Stimulated activated CD8-positive, alpha-beta memory T cell treated with anti-CD3 and anti-CD28 coated beads, Interleukin-4, amount 100 ng/mL, for 24 hours (primary cell): ENCODE measurements at places on chromosomes 13 and 19.

- DNase-seq = no peak
These were observed 17.8 kb downstream of the COL4A1 start for GRCh38 chr13:110289174-110289573.

- DNase-seq = no peak
These were observed 31.0 kb downstream of the SLAIN1 start for GRCh38 chr13:77728265-77729125.

DNA sequence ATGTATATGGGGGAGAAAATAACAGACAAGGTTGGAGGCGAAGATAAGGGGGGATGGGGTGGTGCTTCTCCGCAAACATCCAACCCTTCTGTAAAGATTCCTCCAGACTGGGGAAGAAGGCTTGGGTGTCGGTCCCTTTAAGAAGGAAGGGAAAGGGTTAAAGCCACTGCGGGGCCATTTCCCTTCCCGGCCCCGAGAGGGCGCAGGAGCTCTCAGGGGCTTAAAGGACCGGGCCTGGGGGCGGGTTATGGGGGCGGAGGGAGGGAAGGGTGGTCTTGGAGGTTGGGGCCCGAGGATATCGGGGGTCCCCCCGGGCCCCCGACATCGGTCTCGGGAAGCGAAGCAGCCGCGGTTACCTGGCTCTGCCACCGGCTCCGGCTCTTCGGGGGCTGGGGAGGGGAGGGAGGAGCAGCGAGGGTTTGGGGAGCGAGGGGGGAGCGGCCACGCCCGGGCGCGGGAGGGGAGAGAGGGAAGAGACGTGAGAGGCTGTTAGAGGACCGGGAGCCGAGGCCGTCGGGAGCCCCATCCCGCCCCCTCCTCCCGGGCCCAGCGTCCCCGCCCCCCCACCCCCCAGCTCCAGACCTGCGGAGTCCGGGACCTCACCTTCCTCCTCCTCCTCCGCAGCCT lies 2.8 kb downstream of the TNNT1 start:
- DNase-seq = no peak

GRCh38 chr13:113785051-113786010 lies 26.3 kb downstream of the TMEM255B start:
- DNase-seq = no peak

- DNase-seq = no peak
These were observed 1.8 kb upstream of the NOVA2 start for GRCh38 chr19:45975306-45976070.

DNA sequence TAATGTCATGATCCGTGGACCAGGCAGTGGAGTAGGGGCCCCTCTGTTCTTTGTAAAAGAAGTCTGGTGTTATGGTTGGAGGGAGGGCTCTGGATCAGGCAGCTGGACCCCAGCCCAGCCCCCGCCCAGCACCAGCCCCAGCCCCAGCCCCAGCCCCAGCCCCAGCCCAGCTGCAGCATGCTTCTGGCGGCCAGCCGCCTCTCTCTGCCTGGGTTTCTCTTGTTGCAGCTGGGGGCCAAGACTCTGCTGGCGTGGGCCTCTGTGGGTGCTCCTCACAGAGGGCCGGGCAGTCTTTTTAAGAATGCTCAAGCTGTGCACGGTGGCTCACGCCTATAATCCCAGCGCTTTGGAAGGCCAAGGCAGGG lies 17.9 kb downstream of the DOT1L start:
- DNase-seq = no peak

DNA sequence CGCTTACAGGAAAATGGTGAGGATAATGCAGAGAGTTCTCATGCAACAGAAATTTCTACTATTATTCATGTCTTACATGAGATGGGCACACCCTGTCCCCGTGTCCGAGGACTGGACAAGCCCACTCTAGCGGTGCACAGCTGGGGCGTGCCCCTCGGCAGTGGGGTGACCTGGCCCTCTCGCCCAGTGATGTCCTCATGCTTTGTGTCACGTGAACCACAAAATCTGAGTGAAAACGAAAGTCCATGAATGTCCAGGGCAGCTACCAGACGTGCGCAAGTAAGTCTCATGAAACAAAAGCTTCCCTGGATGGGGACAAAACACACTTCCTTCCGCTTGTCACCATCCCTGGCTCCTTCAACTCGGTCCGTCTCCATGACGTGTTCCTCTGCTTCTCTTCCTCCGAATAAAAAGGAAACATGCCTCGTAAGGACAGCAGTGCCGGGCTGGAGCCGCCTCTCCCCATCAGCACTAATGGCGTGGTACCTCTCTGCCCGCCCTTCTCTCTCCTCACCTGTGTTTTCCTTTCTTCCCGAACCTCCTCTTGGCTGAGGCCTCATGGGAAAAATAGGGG lies 45.6 kb downstream of the ANKRD10 start:
- no peak for DNase-seq

DNA sequence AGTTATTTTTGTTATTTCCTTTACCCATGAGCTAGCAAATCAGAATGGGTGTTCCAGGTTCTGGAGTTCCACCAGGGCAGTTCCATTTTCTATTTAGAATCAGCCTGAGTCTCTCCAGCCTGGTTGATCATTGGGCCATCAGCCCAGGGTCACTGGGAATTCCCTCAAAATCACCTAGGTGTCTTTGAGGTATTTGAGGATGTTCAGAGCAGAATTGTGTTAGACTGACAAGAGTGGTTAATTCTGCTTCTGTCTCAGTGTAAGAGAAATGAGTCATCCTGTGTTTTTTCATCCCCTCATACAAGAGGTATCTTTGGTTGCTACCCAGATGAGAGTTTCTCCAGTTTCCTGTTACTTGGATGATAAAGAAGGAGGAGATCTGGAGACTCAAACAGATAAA lies 11.7 kb downstream of the ZNF66 start:
- DNase-seq = no peak

- no peak for DNase-seq
These were observed 4.1 kb downstream of the ATP8A2 start for GRCh38 chr13:25375727-25376358.

DNA sequence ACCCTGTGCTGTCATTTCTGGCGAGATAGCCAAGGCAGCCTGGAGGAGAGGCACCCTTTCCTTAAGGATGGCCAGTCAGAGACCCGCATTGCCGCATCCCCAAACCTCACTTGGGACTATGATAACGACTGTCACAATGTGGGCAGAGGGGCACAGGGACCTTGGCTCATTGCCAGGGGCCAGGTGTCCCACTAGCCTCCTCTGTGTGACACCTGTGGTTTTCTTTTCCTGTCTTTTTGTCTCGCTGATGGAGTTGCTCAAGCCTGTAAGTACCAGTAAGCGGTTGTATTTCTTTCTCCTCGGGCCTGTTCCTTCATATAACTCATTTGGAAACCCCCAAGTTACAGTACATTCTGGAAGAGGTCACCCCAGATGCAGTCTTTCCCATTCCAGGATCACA lies 59.5 kb downstream of the TDRD12 start:
- DNase-seq = no peak

- DNase-seq = no peak
These were observed 16.1 kb downstream of the NKPD1 start for GRCh38 chr19:45144431-45145269.

DNA sequence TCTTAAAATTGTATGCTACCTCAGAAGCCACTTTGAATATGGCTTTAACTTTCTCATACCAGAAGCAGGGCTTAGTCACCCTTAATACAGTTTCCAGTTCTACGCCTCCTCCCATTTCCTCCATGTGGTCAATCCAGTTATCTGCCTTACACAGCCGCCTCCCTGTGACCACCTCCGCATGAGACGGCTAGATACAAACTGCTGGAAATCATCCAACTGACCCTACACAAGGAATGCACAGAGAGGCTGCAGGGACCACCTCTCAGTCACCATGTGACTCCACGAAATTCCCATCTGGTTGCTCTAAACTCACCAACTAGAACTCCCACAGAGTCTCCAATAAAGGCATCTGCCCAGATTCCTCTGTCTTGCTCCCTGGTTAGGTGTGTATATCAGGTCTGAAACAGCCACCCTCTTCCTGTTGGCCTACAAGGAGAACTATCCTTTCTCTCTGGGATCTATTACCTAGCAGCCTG lies 6.8 kb downstream of the ZNF564 start:
- no peak for DNase-seq

- DNase-seq = no peak
These were observed 37.0 kb upstream of the FLT1 start for GRCh38 chr13:28531845-28532387.

DNA sequence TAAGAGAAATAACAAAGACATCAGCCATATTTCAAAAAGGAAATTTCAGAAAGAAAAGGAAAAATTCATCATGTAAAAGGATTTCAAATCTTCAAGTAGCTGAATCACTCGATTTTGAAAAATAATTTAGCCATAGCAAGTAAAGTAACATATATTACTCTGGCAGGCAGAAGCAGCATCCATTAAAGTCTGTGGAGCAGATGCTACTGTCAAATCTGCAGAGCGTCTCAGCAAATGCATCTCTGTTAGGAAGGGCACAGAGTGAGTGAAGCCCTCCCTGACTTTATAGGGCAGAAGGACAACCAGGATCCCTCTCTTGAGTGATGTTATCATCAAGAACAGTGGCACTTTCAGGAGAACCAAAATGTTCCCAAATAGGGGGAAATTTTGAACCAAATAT lies 445.5 kb downstream of the EFNB2 start:
- no peak for DNase-seq

DNA sequence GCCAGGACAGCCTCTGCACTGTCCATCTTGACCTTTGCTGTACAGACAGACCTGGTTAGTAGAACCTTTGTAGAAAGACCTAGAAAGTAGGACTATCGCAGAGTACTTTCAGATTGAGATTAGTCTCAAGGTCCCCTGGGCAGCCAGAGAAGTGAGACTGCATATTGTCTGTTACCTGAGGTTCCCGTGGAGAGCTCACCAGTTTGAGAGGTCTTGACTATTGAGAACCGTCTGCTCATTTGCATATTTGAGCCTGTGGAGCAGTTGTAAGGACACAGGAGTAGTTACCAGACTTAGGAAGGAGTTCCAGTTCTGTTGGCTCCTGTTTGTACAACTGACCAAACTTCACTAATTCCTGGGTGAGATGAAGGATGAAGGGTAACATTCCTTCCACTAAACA lies 66.2 kb downstream of the SPATA13 start:
- no peak for DNase-seq

GRCh38 chr13:104895521-104895920 lies 1639.9 kb downstream of the EFNB2 start:
- DNase-seq = no peak

GRCh38 chr13:62512194-62513141 lies 1096.8 kb upstream of the PCDH20 start:
- DNase-seq = no peak

- no peak for DNase-seq
These were observed 34.2 kb downstream of the WASF3 start for GRCh38 chr13:26591672-26592071.

DNA sequence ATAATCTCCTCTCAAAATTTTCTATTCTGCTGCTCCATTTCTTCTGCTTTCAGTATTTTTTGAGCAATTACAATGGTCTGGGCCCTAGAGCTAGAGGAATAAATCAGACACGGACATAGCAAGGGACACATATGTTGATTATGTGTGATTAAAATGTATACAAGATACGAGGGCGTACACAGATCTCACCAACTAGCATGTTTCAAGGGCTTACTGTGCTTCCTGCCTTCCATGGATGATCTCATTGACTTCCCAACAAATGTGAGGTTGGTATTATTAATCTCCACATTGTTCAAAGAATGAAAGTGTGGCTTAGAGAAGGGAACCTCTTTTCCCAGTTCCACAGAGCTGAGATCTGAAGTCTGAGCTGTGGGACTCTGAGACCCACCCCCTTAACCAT lies 9.1 kb downstream of the PLD3 start:
- no peak for DNase-seq

DNA sequence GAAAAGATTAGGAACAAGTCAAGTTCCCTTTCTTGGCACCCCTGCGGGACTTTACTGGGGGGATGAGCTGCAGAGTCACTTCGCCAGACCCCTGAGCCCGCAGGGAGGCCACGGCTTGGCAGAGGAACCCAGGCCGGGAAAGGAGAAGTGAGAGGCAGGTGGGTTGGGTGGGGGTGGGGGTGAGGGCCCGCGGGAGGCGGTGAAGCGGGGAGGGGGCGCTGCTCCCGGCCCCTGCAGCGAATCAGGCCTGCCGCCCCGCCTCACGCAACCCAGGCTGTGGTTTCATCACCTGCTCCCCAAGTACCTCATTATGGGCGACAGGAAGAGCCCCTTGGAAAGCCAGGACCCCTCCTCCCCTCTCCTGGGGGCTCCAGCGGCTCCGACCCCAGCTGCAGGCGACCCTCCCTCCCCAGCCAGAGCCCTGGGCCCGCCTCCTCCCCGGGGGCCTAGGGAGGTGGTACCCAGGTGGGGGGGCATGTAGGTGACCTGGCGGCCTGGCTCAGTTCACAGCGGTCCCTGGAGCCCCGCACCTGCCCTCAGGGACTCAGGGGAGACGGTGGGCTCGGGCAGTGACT lies 9.5 kb downstream of the MEF2B start:
- DNase-seq = no peak

GRCh38 chr13:51153527-51153926 lies 42.5 kb upstream of the C13orf42 start:
- DNase-seq = no peak

- no peak for DNase-seq
These were observed 9.9 kb upstream of the LEUTX start for GRCh38 chr19:39768786-39769185.

DNA sequence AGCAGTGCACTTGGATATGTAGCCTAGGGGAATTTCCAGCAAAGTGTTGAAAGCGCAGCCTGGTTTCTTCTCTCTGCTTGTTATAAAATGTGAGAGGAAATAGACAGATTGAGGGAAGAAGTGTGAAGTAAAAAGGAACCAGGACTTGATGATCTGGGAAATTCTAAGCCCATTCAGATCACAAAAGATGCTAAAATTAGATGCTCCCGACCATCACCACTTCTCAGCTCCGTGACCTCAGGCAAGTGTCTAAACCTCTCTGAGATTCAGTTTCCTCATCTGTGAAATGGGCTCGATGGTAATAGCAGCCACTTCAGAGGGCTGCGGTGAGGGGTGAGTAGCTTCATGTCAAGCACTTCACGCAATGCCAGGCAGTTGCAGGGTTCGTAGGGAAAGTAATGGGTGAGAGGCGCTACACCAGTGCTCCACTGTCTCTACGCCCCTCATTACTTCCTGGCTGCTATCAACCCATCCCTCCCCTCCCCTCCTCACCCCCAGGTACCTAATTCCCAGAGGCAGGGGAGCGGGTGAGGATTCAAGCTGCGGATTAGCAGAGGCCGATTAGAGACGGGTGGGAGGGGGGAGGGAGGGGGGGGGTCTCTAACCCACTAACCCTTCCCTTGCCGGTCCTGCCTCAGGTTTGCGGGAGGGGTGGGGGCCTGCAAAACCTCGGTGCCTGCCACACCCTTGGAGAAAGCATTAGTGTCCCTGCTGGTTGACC lies 9.0 kb upstream of the NFIC start:
- no peak for DNase-seq

DNA sequence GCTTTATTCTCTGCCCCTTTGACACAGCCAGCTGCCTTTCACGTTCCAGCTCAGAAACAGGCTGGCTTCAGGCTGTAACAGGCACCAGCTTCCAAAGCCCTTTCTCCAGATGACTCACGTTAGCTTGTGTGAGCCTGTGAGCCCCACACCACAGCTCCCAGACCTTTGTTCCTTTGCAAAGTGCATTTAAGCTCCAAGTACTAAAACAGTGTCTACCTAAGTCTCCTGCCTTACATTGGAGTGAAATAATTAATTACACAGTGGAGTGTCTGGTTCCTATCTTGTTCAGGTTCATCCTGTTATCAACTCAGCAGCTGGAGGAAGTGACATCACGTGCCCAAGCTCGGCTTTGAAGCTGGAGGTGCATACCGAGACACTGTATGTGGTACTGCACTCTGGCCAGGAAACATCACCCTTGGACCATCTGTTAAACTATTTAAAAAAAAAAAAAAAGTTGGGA lies 475.8 kb downstream of the FOXO1 start:
- DNase-seq = peak; percentile 52

- no peak for DNase-seq
These were observed 23.3 kb upstream of the CACTIN start for GRCh38 chr19:3649888-3650287.
